ENCODE measurements at places on chromosomes 11 and 22. TPM values are rescaled to one million over a fixed set of nuclear protein-coding genes. Genes with fewer than 3 reads are reported as not detected.

USP35 gene
- 6.2 TPM for total RNA-seq

GRCh38 chr22:45503050-45503815 lies 550 bp downstream of the FBLN1 start:
- DNase-seq = no peak

ART1 gene
- 1.7 TPM for total RNA-seq

GRCh38 chr11:102849311-102849710 lies 5.9 kb upstream of the MMP3 start:
- no peak for DNase-seq

FGF19 gene
- not detected for total RNA-seq

- no peak for DNase-seq
Measured at GRCh38 chr22:23789121-23789520, 2.4 kb downstream of the SMARCB1 start.

- no peak for DNase-seq
Measured at GRCh38 chr11:75667255-75667830, 1.5 kb downstream of the MAP6 start.

- DNase-seq = no peak
Measured at GRCh38 chr22:50067244-50067643, 9.1 kb upstream of the TTLL8 start.

- no peak for DNase-seq
Measured at GRCh38 chr22:27585141-27585540, 216.4 kb downstream of the MN1 start.

SCGB1C1 gene
- total RNA-seq = not detected
